ENCODE measurements at places on chromosomes 5 and 9.
A peak's percentile ranks its signal among the peaks of the same experiment; 100 is the strongest.

DNA sequence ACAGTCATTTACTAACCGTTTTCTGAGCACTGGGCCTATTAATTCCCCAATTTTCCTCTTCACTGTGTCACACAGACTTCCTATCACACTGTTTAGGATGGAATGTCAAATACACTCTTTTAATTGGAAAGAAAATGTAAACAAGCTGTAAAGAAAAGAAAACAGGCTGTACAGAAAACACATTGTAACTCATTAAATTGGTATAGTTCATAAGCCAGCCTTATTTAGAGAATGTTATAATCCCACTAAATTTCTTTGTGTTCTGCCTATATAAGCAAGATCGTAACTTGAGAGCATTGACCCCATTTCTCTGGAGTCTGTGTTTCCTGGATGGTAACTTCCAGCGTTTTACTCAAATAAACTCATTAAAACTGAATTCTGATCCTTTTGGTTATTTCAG lies 46.5 kb downstream of the TARS1 start:
- DNase-seq = no peak

DNA sequence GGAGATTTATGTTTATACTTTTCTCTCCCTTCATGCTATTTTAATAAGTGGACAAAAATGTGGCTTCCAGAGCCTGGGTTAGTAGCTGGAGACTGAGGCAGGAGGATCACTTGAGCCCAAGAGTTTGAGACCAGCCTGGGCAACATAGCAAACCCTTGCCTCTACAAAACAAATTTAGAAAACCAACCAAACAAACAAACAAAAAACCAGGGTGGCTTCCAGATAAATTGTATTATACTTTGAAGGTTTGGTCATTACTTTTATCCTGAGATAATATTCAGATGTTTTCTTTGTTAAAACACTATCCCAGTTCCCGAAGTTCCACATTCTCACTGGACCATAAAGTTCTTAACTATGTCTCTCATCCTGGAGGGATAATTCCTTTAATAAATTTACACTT lies 46.0 kb downstream of the ALDH1A1 start:
- no peak for DNase-seq

DNA sequence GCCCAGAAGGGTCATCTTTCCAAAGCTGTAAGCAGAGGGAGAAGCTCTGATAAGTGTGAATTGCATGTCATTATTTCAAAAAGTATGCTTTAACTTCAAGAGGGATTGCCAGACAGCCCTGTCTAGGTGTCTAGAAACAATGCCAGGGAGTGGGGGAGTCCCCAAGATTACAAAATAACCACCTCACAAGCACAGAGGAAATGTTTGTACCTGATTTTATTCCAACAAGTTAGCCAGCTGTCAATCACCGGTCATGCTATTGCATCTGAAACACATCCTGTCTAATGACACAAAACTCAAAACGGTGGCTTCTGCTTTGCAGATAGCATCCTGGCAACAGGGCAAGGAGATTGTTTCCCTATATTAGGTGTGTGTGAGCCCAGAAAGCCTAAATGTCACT lies 154.2 kb upstream of the WWC1 start:
- DNase-seq = no peak

GRCh38 chr5:141691867-141692532 lies 10.0 kb upstream of the ARAP3 start:
- DNase-seq = peak; percentile 73

- DNase-seq = no peak
Observed at GRCh38 chr5:150172145-150172544, 5.6 kb downstream of the CDX1 start.

DNA sequence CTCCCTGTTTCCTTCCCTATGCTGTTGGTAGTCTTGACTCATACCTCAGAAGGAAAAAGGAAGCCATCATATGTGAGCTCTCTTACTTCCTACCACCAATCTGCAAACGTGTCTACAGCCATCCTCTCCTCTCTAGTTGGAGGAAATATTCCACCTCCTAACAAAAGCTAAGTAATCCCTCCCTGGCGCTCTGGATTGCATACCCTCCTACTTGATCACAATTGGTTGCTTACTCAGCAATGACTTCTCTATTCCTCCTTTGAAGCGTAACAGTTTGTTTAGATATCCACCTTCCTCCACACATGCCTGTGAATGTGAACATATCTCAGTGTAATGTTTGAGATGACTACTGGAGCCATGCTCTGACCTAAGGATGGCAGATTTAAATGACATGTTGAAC lies 18.2 kb downstream of the RUSC2 start:
- no peak for DNase-seq

GRCh38 chr5:145939540-145940065 lies 3.2 kb downstream of the SH3RF2 start:
- DNase-seq = no peak

- no peak for DNase-seq
Observed at GRCh38 chr5:139438707-139439012, 665 bp downstream of the DNAJC18 start.

DNA sequence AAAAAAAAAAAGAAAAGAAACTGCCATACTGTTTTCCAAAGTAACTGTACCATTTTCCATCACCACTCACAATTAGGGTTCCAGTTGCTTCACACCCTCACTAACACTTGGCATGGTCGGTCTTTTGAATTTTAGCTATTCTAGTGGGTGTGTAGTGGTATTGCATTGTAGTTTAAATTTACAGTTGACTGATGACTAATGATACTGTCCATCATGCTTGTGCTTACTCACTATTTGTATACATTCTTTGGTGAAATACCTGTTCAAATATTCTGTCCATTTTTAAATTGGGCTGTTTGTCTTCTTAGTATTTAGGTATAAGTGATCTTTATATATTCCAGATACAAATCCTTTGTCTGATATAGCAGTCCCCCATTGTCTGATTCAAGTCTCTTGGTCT lies 36.2 kb upstream of the ZNF169 start:
- no peak for DNase-seq

GRCh38 chr5:175680463-175680862 lies 22.6 kb downstream of the HRH2 start:
- no peak for DNase-seq

GRCh38 chr5:128572051-128572929 lies 34.2 kb upstream of the FBN2 start:
- DNase-seq = no peak

DNA sequence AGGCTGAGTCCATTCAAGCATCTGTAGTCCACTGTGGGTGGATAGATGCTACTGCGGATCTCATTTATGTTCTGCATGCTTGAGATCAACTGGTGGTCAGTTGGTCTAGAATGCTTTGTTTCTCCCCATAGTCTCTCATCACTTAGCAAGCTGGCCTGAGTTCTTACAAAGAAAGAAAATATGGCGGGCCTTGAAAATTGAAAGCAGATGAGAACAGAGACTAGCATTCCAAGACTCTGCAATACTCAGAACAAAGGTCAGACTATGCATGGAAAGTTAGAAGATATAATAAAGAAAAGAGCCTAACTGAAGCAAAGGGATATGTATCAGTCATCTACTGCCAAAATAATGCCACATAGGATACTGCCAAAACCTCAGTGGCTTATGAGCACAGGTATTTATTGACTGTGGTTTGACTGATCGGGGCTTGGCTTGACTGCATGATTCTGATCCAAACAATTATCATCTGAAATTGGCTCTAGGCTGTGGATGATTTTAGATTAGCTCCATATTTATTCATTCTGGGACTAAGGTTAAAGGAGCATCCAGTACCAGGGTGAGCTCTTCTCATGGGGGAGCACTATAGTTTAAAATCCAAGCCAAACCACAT lies 258.9 kb downstream of the TAF11L14 start:
- DNase-seq = no peak

DNA sequence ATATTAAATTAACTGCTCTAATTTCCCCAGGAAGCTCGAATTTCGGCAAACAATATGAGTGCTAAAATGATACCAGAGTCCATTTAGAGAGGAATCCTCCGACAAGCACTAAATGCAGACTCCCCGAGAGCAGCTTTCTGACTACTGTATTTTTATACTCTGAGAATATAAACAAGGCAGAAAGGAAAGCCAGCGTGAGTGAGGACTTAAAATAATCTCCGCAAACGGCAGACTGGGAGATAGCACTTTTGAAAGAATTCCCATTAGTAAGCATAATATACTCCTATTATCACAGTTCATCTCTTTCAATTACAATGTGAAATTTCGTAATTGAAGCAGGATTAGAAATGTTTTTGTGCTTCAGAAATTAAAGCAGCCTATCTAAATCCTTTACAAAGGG lies 269.4 kb upstream of the PANK3 start:
- no peak for DNase-seq

DNA sequence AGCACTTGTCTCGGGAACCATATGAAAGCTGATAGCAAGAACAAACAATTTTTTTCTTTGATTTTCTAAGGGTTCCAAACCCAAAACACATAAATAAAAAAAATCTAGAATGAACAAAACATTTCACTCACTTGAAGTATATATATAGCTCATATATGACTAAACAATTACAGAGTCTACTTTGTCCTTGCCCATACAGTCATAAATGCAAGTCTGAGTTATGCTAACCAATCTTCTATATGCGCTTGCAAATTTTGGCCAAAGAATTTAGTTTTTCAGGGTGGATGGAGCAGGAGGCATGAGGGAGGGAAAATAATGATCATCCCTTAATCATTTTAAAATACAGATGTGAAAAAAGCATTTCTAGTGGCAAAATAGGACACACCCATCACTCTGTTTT lies 370.1 kb downstream of the BNC2 start:
- DNase-seq = no peak

DNA sequence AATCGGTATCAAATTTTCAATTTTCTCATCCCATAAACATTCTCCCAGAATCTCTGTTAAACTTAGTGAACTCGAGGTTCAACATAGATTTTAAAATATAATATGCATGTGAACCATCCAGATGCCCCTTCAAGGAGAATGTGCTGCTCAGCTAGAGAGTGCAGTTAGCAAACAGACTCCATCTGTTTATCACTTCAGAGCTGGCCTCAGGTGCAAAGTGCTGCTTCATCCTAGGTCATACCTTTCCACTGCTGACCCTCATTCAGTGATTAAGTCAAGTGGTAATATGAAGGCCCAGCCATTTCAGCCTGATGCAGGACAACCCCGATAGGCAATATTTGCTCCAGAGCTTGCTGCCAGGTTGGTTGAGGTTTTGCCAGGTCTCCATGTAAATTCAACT lies 339.0 kb upstream of the POU5F2 start:
- no peak for DNase-seq

DNA sequence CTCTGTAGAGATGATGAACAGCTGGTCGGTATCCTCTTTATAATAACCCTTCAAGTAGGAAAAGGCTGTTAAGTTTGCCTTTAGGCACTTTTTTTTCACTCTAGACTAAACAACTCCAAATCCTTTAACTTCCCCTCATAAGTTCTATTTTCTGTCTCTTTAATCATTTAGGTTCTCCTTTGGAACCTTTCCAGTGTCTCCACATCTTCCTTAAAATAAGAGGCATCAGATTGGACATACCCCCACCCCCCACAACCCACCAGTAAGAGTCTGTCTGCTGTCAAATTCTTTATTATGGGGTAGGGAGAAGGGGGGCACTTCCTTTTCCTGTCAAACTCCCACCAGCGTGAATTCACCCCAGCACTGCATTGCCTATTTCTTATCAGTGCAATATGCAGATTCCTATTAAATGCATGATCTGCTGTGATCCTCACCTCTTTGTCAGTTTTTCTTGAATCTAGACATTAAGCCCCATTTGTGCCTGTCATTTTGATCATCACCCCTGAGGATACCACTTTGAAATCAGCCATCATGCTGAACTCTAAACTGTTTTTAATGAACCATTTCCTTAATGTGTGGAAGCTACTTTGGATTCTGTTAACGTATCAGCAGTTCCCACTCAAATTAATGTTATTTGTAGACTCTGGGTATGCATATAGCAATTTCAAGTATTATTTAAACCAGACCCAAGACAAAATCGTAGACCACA lies 212.2 kb downstream of the PDZD2 start:
- DNase-seq = no peak

DNA sequence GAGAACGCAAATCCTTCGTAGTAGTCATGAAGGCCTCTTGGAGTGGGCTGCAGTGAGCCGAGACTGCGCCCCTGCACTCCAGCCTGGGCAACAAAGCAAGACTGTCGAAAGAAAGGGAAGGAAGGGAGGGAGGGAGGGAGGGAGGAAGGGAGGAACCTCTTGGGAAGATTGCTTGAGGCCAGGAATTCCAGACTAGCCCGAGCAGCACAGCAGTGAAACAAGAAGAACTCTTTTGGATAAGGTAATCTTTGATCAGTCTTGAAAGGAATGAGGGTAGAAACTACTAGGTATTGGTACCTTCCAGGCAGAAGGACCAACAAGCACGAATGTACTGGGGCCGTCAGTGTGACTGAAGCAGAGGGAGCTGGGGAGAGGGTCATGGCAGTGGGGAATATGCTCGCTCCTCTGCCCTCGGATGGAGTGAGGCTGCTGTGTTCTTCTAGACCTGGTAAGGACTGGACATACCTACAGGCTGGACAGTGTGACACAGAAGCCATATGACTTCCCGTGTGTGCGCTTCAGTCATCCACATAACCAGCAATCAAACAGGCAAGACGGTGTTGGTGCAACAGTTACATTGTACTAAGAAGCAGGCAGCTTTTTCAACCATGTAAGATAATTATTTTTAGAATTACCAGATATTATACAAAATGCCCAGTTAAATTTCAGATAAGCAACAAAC lies 45.2 kb downstream of the P4HA2 start:
- no peak for DNase-seq

DNA sequence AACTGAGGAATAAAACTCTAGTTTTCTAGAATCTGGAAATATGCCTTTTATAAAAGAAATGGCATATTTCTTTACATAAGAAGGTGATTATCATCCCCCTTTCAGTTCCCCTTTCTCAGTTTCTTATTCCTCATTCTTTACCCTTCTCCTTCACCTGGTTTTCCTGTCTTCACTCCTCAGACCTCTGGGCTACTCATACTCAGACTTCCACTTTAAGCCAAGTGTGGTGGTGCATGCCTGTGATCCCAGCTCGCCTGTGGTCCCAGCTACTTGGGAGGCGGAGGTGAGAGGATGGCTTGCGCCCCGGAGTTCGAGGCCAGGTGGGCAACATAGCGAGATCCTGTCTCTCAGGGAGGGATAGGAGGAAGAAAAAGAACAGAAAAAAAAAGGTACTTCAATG lies 57.2 kb downstream of the RANBP6 start:
- no peak for DNase-seq

All from NCI-H1417 (cell line).